ENCODE measurements at places on chromosomes 3 and 15. TPM values are rescaled to one million over a fixed set of nuclear protein-coding genes. Genes with fewer than 3 reads are reported as not detected.

- no peak for DNase-seq
These were observed 263.6 kb downstream of the TBL1XR1 start for GRCh38 chr3:176933704-176934103.

SPTBN5 gene
- 1.0 TPM for total RNA-seq

DNA sequence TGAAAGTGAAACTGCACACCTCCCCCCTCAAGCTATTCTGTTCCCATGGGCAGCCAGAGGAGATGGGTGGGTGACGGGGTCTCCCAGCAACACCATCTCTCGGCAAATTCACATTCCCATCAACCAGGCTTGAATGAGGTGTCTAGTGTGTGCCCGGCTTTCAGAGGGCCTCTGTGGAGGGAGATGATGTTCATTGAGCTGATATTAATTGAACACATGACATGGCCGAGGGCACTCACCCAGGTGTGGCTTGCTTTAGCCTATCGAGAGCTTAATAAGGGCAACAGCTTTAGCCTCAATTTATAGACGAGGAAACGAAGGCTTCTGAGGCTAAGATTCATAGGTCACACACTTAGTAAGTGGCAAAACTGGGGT is 288.0 kb downstream of the UACA start:
- DNase-seq: no peak

RAB5A gene
- total RNA-seq: 53.4 TPM

ZIC4 gene
- total RNA-seq: not detected

GRCh38 chr15:81939604-81940440 is 106.0 kb downstream of the MEX3B start:
- no peak for DNase-seq

LRRN1 gene
- total RNA-seq: 1.2 TPM

Measured in T-cell (primary cell).